Stimulated activated CD4-positive, alpha-beta T cell treated with anti-CD3 and anti-CD28 coated beads, Interleukin-1b, Interleukin-23, amount 100 ng/mL, for 24 hours (primary cell): ENCODE measurements at places on chromosomes 6 and 20.

GRCh38 chr6:158817728-158818580, 1.2 kb downstream of the EZR start:
- DNase-seq = peak; percentile 79

- DNase-seq = no peak
Observed at GRCh38 chr6:83417880-83418663, 12.8 kb downstream of the ME1 start.

- DNase-seq = no peak
Observed at GRCh38 chr6:35470663-35471120, 2.5 kb downstream of the RPL10A start.

GRCh38 chr6:24600903-24601302, 45.1 kb downstream of the KIAA0319 start:
- no peak for DNase-seq

DNA sequence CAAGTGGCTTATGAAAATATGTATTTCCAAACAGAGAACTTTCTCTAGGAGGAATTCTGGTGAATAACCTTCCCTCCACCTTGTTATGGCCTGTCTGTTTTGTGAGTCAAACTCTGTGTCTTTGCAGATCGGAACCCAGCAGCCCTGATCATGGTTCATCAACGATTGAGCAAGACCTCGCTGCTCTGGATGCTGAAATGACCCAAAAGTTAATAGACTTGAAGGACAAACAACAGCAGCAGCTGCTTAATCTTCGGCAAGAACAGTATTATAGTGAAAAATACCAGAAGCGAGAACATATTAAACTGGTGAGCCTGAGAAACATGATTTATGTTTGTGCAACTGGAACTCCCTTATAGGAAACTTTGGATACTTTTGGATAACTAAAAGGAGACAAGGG, 294.5 kb upstream of the PLCB4 start:
- no peak for DNase-seq
